LHCN-M2 (cell line): ENCODE measurements at places on chromosomes 4 and X. TPM values are rescaled to one million over a fixed set of nuclear protein-coding genes. Genes with fewer than 3 reads are reported as not detected.
A peak's percentile ranks its signal among the peaks of the same experiment; 100 is the strongest.

PDE6B gene
- 0.06 and 0.29 TPM in 2 replicates for total RNA-seq

DNA sequence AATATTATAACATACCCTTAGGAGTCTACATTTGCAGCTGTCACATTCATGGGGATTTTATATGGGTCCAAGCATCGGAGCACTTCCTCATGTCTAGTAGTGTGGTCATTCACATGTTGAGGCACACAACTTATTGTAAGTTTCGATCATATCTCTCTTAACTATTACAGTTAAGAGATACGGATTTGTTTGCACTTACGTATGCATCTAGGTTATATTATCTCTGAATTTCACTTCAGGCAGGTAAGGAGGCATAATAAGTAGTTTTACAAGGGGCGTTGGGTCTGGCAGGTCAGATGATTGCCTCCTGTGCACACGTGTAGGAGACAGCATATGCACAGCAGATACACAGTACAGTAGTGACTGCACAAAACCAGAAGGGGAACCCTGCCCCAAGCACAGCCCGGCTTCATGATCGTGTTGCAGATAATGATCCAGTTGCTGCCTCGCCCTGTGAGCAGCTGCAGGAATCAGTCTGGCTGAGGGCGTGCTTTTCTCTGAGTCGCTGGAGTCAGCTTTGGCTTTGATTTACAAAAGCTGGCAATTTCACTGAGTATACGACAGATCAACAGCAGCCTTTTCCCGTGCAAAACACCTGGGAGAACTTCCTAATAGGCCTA lies 302.9 kb upstream of the GATB start:
- peak; percentile 58 for DNase-seq

DNA sequence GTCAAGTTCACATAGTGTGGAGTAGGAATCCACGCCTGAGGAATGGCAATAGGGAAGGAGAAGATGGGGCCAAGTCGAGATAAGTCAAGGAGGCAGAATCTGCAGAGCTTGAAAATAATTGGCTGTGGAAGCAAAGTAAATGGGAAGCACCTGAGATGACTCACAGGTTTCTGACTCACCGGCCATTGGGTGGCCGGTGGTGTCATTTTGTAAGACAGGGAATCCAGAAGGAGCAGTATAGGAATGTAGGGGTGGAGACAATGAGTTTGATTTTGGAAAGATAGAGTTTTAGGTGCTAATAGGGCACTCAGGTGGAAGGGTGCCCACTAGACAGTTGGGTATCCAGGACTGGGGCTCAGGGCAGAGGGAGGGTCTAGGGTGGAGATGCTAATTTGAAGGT lies 201.0 kb upstream of the MAMLD1 start:
- DNase-seq, result no peak

- DNase-seq, result no peak
These were observed 37.8 kb upstream of the TACR3 start for GRCh38 chr4:103757631-103758030.

NOA1 gene
- total RNA-seq, result 22.9 and 24.3 TPM in 2 replicates

GRCh38 chr4:123229286-123229685 lies 167.3 kb upstream of the SPRY1 start:
- no peak for DNase-seq

GRCh38 chr4:139562067-139562684 lies 6.2 kb upstream of the SETD7 start:
- no peak for DNase-seq

- no peak for DNase-seq
These were observed 8.2 kb downstream of the FAM3A start for GRCh38 chrX:154507673-154508383.

DNA sequence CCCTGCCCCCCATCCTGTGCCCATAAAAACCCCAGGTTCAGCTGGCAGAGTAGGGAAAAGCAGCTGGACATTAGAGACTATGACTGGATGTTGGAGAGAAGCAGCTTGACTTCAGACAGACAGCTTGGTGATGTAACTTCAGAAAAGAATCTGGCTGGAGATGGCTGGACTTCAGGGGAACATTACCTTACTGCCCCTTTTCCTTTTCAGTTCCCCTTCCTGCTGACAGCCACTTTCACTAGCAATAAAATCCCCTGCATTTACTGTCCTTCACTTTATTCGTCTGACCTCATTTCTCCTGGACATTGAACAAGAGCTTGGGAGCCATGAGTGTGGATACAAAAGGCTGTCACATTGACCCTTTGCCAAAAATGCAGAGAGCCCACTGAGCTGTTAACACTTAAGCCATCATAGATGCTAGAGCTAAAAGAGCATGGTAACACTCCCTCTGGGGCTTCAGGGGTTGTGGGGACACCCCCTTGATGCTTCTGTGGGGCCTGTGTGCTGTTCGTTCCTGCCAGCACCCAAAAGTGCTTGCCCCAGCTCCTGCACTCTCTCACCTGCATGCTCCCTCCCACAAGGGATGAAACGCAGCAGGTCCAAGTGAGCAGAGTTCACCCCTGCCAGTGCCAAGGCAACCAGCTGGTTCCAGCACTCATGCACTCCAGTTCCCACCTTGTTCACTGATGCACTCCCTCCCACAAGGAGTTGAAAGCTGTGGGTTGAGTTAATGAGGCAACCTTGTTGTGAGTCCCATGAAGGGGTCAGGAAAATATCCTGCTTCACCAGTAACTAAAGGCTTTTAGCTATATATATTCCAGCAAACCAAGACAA lies 263.8 kb upstream of the NDST3 start:
- no peak for DNase-seq

AVPR2 gene
- not detected in 2 replicates for total RNA-seq

- no peak for DNase-seq
These were observed 18.9 kb upstream of the SMIM10 start for GRCh38 chrX:134971926-134972325.

GRCh38 chrX:20224814-20225487 lies 41.8 kb downstream of the RPS6KA3 start:
- DNase-seq, result no peak

GRCh38 chrX:110145854-110146253 lies 142.9 kb downstream of the TMEM164 start:
- DNase-seq, result peak; percentile 24

PTPN13 gene
- not detected in 2 replicates for total RNA-seq

DNA sequence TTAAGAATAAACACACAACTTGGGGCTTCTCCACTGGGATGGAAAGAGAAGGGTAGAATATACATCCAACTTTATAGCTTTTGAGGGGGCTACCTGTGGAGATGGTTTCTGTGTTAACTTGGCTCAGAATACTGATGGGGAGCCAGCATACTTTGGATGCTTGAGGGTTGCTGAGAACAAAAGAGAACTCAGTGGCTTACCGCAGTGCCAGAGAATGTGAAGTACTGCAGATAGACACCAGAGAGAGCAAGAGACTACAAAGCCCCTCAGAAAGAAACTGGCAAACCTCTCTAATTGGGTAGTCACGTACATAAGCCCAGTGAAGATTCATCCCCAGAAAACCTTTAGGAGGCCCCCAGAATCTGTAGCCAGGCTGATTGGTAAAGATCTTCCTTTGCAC lies 214.4 kb downstream of the DCHS2 start:
- DNase-seq, result no peak

GSX2 gene
- total RNA-seq, result not detected in 2 replicates

RPA4 gene
- total RNA-seq, result 0.13 TPM in 1 of 2 replicates, not detected in the other
